ENCODE measurements at places on chromosomes 1 and 21.
A peak's percentile ranks its signal among the peaks of the same experiment; 100 is the strongest.

- DNase-seq, result no peak
Measured at GRCh38 chr1:82090104-82090503, 289.4 kb downstream of the ADGRL2 start.

DNA sequence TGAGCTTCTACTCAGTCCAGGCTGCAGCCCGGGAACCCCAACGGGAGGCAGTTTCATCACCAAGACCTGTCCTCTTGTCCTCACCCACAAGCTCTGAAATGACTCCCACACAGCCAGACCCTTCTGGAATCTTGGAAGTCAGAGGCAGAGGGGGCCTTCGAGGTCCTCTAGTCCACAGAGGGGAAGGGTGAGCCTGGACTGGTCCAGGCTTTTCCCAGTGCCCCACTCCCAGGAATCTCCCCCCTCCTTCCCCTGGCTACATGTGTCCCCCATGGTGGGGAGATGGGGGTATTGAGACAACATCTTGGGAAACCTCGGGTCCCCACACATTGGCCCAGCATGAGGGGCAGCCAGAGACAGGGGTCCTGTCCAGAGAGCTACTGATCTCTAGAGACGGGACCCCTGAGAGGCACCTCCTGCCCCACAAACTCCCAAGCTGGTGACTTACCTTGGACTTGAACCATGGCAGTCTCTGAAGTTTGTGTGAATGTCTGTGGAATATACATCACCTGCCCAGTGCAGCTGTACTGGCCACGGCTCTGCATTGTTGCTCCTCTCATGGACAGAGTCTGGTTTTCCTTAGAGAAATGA lies 19.4 kb upstream of the SLAMF9 start:
- DNase-seq, result no peak

GRCh38 chr1:57788313-57788712 lies 364.5 kb upstream of the DAB1 start:
- no peak for DNase-seq

DNA sequence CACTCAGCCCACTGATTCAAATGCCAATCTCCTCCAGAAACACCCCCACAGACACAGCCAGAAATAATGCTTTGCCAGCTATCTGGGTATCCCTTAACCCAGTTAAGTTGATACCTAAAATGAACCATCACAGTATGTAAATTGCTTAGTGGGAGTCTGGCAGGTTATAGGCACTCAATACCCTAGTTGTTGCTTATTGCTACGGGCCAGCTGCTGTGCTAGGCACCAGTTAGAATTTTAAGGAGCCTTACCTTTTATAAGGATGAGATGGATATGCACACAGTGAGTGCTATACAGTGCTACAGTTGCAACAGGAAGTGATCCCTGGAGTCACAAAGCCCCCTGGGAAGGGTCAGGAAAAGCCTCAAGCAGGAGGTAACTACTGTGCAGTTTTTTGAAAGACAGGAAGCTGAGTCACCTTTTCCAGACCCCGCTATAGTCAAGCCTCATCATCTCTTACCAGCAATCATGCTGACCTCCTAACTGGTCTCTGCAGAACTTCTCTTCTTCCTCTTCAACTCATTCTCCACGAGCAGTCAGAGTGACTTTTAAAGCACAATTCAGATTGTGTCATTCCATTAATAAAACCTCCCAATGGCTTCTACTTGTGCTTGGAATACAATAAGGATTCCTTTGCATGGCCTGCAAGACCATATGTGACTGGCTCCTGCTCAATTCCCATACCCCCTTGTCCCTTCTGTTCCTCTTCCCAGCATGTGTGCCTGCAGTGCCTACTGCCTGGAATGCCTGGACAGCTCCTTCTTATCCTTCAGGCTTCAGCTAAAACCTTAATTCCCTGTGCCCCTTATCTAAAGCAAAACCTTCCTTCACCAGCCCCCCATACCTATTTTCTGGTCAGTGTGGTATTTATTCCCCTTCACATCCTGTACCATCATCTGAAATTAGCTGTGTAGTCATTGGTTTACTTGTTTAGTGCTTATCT lies 10.4 kb upstream of the TLR5 start:
- DNase-seq, result peak; percentile 9

GRCh38 chr1:222618880-222619596 lies 1.1 kb downstream of the MIA3 start:
- peak; percentile 17 for DNase-seq

DNA sequence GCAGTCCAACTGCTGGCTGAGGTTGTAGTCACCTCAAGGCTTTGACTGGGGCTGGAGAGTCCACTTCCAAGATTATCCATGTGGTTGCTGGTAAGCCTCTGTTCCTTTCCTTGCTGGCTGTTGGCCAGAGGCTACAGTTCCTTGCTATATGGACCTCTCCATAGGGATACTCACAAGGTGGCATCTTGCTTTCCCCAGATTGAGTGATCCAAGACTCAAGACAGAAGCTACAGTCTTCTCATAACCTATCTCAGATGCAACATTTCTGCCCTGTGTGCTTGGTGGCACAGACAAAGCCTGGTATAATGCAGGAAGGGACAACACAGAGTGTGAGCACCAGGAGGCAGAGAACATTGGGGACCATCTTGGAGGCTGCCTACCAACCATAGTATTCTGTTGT lies 111.8 kb downstream of the FNBP1L start:
- no peak for DNase-seq

DNA sequence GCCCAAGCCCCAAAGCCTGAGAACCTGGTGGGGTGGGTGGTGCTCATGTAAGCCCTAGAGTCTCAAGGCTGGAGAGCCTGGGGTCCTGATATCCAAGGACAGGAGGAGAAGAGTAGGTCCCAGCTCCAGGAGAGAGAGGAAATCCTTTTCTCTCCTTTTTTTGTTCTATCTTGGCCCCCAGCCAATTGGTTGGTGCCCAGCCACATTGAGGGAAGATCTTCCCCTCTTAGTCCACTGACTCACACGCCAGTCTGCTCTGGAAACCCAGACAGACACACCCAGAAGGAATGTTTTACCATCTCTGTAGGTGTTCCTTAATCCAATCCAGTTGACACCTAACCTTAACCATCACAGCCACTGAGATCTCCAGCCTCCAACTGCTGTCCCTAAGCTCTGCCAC lies 16.2 kb upstream of the LIN9 start:
- DNase-seq, result no peak

- no peak for DNase-seq
Measured at GRCh38 chr1:110207831-110208230, 2.3 kb upstream of the KCNC4 start.

DNA sequence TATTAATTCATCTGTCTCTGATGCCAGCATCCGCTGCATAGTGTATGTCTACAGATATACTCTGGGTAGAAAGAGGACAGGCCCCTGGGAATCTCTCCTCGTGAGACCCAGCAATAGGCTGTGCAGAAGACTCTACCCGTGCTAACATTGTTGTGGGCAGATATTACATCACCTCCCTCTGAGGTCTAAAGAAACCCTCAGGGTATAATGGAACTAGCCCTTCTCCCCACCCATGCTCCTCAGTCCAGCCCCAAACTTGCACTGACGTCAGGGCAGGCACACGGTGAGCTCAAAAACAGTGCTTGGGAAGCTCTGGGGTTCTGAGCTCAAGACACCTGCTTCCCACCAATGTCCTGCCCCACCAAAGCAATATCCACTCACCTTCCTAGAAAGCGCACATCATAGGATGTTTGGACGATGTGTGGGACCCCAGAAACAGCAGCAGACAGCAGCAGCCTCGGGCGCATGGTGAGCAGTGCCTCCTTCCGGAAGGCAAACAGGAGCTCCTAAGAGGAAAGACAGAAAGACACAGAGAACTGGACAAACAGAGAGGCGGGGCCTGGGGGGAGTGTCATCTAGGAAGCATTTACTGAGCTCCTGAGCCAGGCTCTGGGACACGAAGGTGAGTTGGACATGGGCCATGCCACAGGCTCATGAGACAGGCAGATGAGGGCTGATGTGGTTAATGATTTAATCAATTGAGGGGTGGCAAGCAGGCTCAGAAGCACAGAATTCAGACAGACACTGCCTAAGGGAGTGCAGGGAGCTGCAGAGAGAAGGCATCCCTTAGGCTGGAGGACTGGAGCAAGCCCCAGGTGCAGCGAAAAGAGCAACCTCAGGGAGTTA lies 4.8 kb downstream of the OVGP1 start:
- DNase-seq, result no peak

- no peak for DNase-seq
Measured at GRCh38 chr1:231364192-231364591, 26.1 kb downstream of the SPRTN start.

- DNase-seq, result no peak
Measured at GRCh38 chr1:66283622-66284041, 250.3 kb upstream of the SGIP1 start.

DNA sequence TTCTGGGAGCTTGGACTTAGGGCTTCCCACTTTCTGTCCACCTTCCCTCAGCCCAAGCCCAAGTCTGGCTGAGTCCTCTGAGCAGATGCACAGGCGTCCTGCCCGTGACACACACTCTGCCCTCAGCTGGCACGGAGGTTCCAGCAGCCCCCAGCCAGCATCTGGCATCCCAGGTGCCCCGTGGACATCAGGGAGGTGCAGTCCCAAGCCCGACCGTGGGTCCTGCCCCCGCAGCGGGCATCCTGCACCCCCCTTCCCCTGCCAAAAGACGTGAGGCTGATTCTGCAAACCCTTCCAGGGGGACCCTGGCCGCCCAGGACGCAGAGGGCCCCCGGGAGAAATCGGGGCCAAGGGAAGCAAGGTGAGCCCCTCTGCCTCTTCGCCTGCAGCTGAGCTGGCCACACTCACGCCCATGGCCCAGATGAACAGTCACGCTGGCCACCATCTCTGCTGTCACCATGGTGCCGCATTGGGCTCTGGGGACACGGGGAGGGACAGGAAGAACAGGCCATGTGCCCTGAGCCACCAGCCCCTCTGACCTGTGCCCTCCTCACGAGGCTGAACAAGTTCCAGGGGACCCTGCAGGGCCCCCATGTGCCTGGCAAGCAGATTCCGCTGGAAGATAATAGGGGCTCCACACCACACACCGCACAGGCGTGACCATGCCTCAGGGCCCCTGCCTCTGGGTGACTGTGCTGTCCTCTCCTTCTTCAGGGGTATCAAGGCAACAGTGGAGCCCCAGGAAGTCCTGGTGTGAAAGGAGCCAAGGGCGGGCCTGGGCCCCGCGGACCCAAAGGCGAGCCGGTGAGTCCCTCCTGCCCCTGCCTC lies 20.6 kb downstream of the COL6A2 start:
- DNase-seq, result no peak

- DNase-seq, result peak; percentile 64
Measured at GRCh38 chr1:100036718-100037655, 67.2 kb downstream of the SLC35A3 start.

Data from HCEC 1CT (cell line).